Activated T-helper 1 cell treated with Interleukin-2 at 50 U/mL for 16 hours (primary cell): ENCODE measurements at places on chromosomes 1 and 21.

- no peak for DNase-seq
These were observed 29.1 kb upstream of the SLC16A1 start for GRCh38 chr1:112985123-112985522.

DNA sequence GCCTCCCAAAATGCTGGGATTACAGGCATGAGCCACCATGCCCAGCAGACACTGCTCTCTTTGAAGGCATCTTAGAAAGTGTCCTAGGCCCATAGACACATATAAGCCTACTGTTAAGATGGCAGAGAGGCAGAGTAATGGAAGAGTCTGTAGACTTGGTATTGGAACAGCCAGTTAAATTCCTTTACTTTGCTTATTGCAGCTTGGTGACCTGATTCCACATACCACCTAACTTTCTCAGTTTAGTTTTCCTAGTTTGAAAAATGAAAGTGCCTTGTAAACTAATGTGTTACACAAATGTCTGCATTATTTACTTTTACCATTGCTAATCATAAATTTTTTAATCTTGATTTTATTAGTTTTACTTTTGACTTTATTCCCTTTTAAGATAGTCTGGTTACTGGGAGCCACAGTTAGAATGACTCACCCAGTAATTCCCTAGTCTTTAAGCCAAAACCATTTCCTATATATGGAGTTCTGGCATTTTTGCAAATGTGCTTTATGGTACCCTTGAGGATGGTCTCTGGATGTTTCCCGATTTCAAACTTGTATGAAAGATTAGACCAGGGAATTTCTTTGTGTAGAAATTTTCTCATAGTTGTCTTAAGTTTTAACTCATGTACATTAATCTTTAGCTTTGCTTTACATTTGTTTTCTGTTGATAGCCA lies 6.4 kb downstream of the SMAP2 start:
- DNase-seq: no peak

GRCh38 chr1:168386949-168387586 lies 106.4 kb downstream of the TBX19 start:
- DNase-seq: peak; percentile 53

DNA sequence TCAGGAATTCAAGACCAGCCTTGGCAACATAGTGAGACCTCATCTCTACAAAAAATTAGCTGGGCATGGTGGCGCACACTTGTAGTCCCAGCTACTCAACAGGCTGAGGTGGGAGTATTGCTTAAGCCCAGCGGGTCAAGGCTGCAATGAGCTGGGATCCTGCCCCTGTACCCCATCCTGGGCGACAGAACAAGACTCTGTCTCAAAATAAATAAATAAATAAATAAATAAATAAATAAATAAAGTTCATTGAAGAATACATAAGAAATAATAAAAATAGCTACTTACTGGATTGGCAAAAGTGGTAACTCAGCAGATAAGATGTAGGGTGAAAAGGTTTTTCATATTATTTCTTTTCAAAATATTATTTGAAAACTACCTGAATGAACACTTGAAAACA lies 5.9 kb downstream of the CEP170 start:
- DNase-seq: no peak

DNA sequence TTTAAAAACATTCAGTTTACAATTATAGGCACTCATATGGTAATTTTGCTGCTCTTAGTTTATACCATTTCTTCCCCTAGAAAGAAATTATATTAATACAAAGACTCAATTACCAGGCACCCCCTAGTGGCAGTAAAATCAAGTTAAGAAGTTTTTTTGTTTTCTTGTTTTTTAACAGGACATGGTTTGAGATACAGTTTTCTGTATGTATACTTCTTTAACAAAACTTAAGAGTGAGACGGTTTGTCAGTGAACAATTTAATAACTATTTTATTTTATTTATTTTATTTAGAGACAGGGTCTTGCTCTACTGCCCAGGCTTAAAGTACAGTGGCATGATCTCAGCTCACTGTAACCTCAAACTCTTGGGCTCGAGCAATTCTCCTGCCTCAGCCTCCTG lies 224.6 kb downstream of the FAF1 start:
- DNase-seq: no peak

- no peak for DNase-seq
These were observed 59.6 kb upstream of the PRDX6 start for GRCh38 chr1:173417563-173417962.

GRCh38 chr1:106049595-106049994 lies 1006.9 kb upstream of the PRMT6 start:
- DNase-seq: no peak
